ENCODE measurements at places on chromosomes 13 and 19.

DNA sequence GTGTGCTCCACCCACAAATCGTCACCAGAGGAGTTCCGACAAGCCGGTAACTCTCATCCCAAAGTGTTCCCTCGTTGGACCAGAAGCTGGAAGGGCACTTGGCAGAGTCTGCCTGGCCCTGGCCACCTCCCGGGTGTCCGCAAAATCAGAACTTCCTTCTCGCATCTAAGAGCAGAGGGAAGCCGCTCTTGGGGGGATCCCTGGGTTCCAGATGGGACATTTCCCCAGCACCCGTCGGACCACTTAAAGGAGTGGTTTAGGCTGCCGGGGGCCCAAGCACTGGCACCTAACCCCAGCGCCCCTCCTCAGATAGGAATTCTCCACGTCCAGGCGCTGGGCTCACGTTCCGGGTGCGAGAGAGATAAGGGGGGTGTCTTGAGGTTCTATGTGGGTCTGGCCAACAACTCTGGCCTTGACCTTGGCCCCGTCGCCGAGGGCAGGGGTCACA is 857 bp upstream of the MAP2K7 start:
- no peak for DNase-seq

DNA sequence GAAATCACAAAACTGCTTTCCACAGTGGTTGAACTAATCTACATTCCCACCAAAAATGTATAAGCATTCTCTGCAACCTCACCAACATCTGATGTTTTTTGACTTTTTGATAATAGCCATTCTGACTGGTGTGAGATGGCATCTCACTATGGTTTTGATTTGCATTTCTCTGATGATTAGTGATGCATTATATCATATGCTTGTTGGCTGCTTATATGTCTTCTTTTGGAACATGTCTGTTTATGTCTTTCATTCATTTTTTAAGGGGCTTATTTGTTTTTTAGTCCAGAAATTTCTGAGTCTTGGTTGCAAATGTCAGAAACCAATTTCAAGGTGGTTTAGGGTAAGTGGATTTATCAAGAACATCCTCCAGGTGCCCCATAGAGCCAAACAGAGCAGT is 484.8 kb upstream of the TSHZ3 start:
- DNase-seq = no peak

DNA sequence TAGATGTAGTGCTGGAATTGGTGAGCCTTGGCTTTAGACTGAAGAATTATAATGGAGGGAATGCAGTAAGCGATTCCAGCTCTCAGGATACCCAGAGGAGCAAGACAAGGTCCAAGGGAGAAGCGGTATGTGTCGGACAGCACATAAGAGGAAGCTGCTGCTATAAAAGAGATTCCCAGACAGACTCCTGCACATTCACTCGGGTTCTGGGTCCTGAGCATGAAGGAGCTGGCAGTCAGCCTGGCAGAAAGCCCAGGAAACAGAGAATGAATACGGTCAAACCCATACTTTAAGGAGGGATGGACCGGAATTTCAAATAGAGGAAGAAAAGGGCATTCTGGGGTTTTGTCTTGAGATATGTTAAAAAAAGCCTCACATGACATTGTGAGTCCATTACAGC is 308.3 kb downstream of the DNAJC15 start:
- no peak for DNase-seq

GRCh38 chr13:113495494-113496210 is 5.1 kb upstream of the DCUN1D2 start:
- DNase-seq = no peak

- no peak for DNase-seq
Observed at GRCh38 chr13:23159205-23159759, 21.5 kb upstream of the SGCG start.

GRCh38 chr19:18273561-18274218 is 562 bp downstream of the IQCN start:
- DNase-seq = no peak

DNA sequence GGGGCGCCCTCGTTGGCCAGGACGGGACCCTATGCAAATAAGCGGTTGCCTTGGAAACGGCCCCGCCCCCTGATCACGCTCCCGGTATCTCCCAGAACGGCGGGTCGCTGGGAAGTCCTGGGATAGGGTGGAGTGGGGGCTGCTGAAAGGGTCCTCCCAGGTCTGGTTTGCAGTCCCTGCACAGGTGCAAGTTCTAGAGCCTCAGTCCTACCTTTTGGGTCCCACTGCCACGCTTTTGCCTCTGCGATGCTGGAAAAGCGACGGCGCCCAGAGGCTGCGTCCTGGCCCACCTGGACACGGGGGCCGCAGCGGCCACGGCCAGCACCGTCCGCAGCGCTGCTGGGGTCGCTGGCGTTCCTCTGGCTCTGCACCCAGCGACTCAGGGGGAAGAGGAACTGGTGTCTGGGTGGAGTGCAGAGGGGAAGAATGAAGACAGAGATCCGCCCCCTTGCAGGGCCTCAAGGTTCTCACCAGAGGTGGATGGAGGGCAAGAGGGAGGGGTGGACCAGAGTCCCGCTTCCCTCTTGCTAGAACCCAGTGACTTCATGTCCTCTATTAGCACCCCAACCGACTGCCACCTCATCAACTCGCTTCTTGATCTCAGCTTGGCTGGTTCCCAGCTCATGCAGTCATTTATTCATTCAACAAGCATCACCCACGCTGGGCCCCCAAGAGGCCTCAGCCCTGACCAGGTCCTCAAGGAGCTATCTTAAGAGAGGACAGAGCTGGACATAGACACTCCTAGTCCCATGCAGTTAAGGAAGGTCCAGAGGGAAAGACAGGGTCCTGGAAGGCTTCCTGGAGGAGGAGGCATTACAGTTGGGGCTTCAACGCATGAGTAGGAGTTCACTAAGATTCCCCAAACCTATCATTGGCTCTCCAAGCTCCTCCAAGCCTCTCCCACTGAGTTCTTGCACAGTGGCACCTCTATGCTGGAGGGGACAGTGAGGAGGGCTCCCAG is at the start of gene LRRC25:
Gene LRRC25, minus strand, starts transcription at position 381 of the 961 bp plus-strand sequence. CDS start 659 bp downstream, outside the sequence.
- DNase-seq = no peak

- DNase-seq = no peak
Observed at GRCh38 chr13:106633321-106633720, 65.4 kb upstream of the ARGLU1 start.

- DNase-seq = no peak
Observed at GRCh38 chr13:42258747-42259146, 13.2 kb upstream of the AKAP11 start.

DNA sequence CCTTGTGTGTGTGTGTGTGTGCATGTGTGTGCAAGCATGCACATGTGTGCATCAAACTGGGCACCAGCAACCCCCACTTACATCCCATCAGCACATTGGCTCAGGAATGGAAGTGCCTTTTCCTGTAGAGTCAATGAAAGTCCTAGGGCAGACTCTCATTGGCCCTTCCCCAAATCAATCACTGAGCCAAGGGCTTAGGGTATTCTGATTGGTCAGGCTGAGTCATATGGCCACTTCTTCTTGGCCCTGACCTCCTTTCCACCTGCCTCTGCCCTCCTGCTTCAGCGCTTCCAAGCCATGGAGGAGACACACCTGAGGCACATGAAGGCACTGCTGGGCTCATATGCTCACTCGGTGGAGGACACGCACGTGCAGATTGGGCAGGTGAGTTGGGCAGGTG is 20.9 kb downstream of the FCHO1 start:
- DNase-seq = no peak

GRCh38 chr19:12859546-12859945 is 21.2 kb downstream of the MAST1 start:
- DNase-seq = no peak

DNA sequence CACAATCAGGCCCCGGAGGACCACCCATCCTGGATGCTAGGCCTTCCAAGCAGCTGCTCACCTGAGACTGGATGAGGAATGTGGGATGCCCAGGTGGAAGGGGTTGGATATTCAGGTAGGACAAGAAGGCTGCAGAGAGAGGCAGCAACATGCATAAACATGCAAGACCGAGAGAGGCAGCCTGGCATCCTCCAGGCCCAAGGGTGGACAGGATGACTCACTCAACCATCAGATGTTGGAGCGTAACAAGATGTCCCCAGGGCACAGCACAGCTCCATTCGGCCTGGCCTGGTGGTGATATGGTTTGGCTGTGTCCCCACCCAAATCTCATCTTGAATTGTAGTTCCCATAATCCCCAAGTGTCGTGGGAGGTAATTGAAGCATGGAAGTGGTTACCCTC is 10.0 kb upstream of the CABP5 start:
- DNase-seq = no peak

- no peak for DNase-seq
Observed at GRCh38 chr13:60134376-60134775, 29.4 kb downstream of the DIAPH3 start.

DNA sequence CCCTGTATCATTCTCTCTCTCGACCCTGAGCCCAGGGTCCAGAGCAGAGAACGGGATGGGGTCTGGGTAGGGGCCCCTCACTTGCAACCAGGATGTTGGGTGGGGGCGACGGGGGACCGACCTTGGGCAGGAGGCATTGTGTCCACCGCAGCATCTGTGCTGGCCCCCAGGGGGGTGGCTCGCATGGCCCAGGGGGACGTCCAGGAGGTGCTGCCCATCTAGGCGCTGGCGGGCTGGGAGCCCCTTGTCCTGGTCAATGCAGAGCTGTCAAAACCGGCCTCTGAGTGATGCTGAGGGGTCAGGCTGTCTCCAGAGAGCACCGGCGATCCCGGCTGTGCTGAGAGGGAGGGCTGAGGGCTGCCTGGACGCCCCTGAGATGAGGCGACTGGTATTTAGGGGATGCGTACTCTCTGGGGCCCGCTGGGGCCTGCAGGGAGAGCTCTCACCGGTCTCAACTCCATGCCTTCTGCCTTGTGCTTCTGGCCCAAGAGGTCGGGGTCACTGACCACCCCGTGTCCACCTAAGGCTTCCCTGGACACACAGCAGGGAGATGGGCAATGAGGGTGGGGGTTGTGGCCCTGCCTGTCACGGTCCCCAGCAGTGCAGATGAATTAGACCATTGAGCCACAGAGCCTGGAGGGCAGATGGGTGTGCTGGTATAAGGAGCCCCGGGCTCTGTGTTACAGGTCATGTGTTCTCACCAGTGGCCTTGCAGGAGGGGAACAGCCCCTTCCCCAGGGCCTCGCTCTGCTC is 8.6 kb downstream of the RPS9 start:
- no peak for DNase-seq

DNA sequence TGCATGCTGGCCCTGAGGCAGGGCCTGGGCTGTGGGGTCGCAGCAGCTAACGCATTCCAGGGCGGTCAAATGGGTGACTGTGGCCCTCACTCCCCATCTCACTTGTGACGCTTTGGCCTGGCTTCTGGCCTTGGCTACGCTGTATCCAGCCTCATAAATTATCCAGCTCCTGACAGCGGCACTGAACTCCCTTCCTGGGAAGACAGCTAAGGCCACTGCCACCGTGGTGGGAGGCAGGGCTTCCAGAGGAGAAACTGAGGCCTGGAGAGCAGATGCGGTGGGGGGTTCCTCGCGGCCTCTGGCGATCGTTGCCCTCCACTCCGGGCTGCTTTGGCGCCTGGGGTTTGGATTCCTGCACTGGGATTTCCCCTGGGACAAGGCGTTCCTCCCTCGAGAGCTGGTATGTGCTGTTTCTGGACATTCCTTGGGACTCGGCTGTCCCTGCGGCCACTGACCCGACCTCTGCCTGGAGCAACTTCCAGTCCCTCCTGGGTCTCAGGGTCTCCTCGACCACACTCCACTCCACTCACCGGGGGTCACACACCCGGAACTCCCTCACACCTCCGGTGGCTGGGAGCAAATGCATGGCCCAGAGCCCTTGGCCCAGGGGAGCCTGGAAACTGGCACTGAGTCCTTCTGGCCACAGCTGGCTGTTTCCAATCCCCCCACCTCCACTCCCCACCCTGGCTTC is 3.4 kb downstream of the TBXA2R start:
- DNase-seq = no peak

DNA sequence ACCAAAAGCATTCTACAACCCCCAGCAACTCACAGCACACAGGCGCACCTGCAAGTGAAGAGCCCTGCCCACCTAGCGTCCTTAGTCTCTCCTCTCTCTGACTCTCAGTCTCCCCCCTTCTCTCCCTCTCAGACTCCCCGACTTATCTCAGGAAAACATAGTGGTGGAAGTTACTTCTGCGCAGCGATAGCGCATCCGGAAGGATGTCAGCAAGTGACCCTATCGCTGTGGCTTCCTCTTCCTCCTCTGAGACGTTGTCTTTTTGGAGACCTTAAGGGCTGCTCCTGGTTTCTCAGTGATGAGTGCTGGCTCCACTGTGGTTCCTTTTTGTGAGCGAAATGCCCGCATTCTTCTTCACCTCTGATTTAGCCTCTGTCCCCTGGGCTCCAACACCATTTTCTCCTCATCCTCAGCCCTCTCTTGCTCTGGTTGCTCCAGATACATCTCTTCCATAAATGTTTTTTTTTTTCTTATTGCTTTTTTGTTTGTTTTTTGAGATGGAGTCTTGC is 1.4 kb upstream of the YIF1B start:
- DNase-seq = no peak

DNA sequence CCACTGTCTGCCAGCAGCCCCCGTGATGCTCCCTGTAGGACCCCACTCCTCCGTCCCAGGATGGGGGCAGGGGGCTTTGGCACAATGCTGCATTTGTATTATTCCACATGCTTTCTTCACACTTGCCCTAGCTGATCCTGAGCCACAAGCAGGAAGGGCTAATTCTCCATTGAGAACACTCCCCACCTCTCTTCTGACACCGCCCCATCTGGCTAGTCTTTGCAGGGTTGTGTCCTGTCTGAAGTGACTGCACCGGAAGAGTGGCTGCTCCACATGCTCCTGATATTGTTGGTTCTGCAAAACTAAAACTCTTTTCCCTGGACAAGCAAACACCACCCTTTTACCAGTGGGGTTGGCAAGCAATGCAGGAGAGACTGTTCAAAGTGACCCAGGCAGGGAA is 18.0 kb downstream of the ZNF574 start:
- no peak for DNase-seq

- DNase-seq = no peak
Observed at GRCh38 chr13:74015137-74015536, 119.1 kb downstream of the KLF12 start.

DNA sequence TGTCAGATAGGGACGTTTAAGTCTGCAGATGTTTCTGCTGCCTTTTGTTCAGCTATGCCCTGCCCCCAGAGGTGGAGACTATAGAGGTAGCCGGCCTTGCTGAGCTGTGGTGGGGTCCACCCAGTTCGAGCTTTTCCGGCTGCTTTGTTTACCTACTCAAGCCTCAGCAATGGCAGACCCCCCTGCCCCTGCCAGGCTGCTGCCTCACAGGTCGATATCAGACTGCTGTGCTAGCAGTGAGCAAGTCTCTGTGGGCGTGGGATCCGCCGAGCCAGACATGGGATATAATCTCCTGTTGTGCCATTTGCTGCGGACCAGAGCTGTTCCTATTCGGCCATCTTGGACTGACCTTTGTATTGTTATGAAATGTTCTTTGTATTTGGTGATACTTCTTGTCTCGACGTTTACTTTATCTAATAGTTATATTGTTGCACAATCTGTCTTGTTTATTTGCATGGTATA is 46.3 kb downstream of the NBEA start:
- no peak for DNase-seq
